Naive thymus-derived CD4-positive, alpha-beta T cell (primary cell): ENCODE measurements at places on chromosomes 2 and 18. TPM values are rescaled to one million over a fixed set of nuclear protein-coding genes. Genes with fewer than 3 reads are reported as not detected.

The PIEZO2 gene
- not detected for total RNA-seq

The GALNT14 gene
- total RNA-seq, result not detected in 2 replicates

The EEF1B2 gene
- 1,236 TPM for total RNA-seq

The C2orf66 gene
- not detected for total RNA-seq

The RAB6D gene
- not detected for total RNA-seq

The SERPINB7 gene
- total RNA-seq, result not detected

DNA sequence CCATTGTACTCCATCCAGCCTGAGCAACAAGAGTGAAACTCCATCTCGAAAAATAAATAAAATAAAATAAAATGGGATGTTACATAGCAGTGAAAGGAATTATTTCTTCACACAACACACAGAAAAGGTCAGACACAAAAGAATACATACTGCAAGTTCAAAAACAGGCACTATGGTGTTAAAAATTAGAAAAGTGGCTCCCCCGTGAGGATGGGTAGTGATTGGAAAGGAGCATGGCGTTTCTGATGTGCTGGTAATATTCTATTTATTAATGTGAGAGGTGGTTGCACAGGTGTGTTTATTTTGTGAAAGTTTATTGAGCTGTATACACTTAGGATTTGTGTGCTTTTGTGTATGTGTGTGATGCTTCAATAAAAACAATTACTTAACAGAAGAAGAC lies 22.9 kb upstream of the RAB10 start:
- DNase-seq, result no peak
- no peaks in the 10 kb centered on the region for H3K4me1 ChIP-seq
- no peaks in the 10 kb centered on the region for H3K36me3 ChIP-seq
- no peak overlapping the region for H3K27ac ChIP-seq

DNA sequence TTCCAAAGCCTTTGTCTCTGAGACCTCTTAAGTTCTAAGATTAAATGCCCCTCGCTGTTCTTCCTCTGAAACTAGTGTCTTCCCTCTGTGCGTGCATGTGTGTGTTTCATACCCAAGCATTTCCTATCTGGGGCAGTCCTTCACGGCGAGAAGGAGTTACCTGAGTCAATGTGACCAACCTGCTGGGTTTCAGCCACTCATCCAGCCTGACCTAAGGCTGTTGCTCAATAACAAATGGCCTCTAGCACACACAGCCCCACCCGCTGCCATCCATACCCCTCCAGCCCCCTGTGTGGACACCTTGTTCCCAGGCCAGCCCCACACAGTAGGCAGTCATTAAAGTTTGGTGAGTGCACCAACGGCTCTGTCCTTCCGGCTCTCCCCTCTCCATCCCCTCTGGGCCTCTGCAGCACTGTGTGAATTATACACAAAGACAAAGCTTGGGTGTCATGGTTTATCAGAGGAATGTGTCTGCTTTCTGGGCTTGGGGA lies 53.8 kb upstream of the FOSL2 start:
- no peak for DNase-seq
- H3K27ac ChIP-seq, result no peak overlapping the region
- H3K4me3 ChIP-seq, result no peak overlapping the region
- no peaks in the 10 kb centered on the region for H3K36me3 ChIP-seq
- no peaks in the 10 kb centered on the region for H3K27me3 ChIP-seq
- H3K4me1 ChIP-seq, result no peaks in the 10 kb centered on the region

DNA sequence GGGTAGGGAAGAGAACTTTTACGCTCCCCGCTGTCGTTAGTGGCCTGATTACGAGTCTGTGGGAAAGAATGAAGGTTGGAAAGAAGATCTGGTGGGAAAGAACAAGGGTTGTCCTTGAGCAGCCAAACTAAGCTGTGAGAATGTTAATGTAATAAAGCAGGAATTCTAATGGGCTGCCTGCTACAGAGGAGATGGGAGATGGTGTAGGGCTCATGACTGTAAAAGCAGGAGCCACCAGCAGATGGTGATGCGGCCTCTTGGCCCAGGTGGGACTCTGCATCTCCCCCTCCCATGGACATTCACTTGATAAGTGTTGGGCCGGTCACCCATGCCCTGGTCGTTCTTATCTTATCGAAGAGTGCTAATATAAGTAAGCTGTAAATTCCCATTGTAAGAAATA lies 150.0 kb downstream of the NEDD4L start:
- H3K36me3 ChIP-seq, result no peaks in the 10 kb centered on the region
- H3K4me1 ChIP-seq, result no peaks in the 10 kb centered on the region
- no peak overlapping the region for H3K27ac ChIP-seq
- H3K4me3 ChIP-seq, result no peak overlapping the region

DNA sequence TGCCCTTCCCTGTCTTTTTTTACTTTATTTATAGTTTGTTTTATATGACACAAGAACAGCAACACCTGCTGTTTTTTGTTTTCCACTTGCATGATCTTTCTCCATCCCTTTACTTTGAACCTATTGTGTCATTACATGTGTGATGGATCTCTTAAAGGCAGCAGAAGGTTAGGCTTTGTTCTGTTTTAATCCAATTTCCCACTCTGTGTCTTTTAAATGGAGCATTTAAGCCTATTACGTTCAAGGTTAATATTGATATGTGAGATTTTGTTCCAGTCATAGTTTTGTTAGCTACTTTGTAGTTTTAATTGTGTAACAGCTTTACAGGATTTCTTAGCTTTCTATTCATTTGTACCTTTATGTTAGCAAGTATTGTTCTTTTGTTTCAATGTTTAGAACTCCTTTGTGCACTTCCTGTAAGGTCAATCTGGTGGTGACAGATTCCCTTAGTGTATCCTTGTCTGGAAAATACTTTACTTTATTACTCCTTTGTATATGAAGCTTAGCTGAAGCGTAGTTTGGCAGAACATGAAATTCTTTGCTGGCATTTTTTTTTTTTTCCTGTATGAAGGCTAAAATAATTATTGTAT lies 1443.0 kb upstream of the LRRTM1 start:
- H3K36me3 ChIP-seq, result no peaks in the 10 kb centered on the region
- H3K27ac ChIP-seq, result no peak overlapping the region
- no peaks in the 10 kb centered on the region for H3K27me3 ChIP-seq
- H3K4me3 ChIP-seq, result no peak overlapping the region
- no peak for DNase-seq

DNA sequence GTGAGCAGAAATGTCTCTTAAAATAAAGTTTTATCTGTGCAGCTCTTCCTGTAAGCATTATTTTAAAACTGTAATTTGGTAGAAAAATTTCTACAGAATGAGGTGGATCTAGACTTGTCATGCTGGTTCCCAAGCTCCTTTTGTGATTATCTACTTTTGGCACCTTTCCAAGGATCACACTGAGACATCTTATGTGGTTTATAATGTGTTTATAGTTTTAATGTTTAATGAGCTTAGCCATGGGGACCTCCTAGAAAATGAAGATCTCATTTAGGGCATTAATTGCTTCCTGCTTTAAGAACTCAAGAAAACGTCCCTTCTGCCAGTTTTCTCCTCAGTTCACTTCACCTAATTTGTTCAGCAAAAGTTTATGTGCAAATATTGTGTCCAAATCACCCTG lies 468.4 kb downstream of the SUCLG1 start:
- H3K27me3 ChIP-seq, result no peaks in the 10 kb centered on the region
- H3K4me1 ChIP-seq, result no peaks in the 10 kb centered on the region
- no peak for DNase-seq
- no peak overlapping the region for H3K4me3 ChIP-seq
- H3K27ac ChIP-seq, result no peak overlapping the region

DNA sequence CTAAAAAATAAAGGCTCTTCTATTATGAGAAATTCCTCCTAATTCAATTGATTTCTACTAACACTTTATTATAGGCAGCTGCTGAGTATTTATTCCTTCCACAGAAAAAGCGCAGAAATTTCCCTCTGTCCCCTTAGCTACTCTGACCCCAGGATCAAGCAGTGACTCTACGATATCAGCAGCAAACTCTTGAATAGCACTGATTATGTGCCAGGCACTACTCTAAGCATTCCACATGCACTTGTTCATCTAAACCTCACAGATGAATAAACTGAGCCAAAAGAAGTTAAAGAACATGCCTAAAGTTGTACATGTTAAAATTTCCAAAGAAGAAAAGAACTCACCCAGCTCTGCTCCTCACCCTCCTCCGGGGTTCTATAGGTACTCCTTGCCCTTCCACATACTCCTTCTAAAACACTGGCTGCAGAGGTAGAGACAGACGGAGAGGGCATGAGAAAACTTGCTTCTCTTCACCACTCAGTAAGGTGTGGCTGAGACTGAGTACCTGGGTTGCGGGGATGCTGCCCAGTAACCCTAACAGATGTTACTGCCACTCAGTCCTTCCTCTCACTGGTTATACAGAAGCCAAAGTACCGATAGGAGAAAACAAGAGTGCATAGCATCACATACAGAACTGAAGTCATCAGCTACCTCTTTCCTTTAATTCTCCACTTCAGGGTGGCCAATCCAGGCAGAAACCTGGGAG lies 9.9 kb downstream of the C1D start:
- no peaks in the 10 kb centered on the region for H3K27me3 ChIP-seq
- H3K27ac ChIP-seq, result no peak overlapping the region
- no peaks in the 10 kb centered on the region for H3K4me1 ChIP-seq
- no peak overlapping the region for H3K4me3 ChIP-seq

DNA sequence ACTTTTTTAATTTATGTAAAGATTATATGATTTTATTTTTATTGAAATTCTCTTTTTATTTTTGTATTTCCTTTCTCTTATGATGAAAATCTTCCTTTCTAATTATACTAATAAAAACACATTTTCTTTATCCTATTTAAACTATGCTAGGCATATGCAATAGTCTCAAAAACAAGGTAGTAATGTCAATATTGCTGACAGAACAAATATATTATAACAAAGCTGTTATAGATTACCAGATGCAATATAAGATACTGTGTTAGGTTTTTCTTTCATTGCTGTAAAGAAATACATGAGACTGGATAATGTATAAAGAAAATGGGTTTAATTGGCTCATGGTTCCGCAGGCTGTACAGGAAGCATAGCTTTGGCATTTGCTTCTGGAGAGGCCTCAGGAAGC lies 631.2 kb upstream of the SOX11 start:
- H3K27ac ChIP-seq, result no peak overlapping the region
- no peak overlapping the region for H3K4me3 ChIP-seq
- DNase-seq, result no peak
- H3K36me3 ChIP-seq, result no peaks in the 10 kb centered on the region
- H3K27me3 ChIP-seq, result no peaks in the 10 kb centered on the region
- no peaks in the 10 kb centered on the region for H3K4me1 ChIP-seq

GRCh38 chr2:27727257-27727656 lies 44.3 kb upstream of the MRPL33 start:
- H3K4me3 ChIP-seq, result no peak overlapping the region
- DNase-seq, result no peak
- no peaks in the 10 kb centered on the region for H3K36me3 ChIP-seq
- no peak overlapping the region for H3K27ac ChIP-seq

DNA sequence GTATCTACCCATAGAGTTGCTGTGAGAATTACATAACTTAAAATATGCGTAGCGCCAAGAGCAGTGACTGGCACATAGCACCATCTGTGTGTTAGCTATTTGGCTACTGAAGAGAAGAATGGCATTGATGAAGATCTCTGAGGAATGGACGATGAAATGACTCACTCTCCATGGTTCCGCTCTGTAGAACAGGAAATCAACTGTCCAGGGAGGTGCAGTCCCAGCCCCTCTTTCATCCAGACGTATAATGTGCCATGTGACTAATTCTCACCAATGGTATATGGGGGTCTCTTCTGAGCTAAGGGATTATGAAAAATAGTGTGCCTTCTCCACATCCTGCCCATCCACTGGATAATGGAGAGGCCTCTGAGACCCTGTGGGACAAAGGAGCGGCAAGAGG lies 254.8 kb downstream of the CYP26B1 start:
- no peak overlapping the region for H3K27ac ChIP-seq
- H3K4me1 ChIP-seq, result no peaks in the 10 kb centered on the region
- no peaks in the 10 kb centered on the region for H3K27me3 ChIP-seq
- H3K4me3 ChIP-seq, result no peak overlapping the region

GRCh38 chr2:112601754-112602153 lies 17.3 kb downstream of the CHCHD5 start:
- no peak for DNase-seq
- H3K27me3 ChIP-seq, result no peaks in the 10 kb centered on the region
- no peak overlapping the region for H3K4me3 ChIP-seq
- H3K4me1 ChIP-seq, result no peaks in the 10 kb centered on the region
- no peak overlapping the region for H3K27ac ChIP-seq

DNA sequence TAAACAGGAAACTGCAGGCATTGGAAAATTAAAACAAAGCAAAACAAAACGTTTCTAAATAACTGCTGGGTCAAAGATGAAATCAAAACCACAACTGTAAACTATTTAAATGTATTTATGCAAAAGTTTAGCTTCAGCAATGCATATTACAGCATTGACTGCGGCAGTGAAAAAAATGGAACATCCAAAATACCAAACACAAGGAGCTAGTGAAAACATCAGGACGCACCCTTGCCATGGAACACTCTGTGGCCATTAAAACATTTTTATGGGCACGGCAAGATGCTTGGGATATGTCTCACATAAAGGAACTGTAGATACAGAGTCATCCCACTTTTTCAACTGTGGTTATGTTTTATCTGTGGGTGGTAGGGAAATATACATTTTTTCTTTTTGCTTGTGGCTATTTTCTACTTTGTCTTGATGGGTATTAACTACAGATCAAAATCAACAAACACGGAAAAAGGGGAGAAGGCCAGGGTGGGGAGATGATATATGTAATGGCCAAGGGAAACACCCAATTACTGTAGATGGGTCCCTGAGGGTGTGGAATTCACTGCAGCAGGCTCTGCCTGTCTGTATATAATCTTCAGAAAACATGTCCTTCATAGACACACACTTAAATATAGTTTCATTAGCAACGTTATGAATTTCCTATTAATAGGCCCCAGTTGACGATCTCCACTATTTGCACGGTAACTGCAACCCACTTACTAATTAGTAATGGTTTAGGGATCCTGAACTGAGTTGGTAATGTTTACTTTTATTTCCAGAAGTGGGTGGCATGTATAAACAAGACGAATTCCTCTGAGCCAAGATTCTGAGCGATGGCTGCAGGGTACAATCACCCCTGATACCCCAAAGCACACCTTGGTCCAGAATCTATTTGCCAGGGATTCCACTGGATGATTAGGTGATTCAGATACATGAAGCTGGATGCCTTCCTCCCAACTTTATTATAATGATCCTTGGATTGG lies 110.5 kb downstream of the ACKR3 start:
- DNase-seq, result no peak
- no peaks in the 10 kb centered on the region for H3K27me3 ChIP-seq
- H3K36me3 ChIP-seq, result no peaks in the 10 kb centered on the region
- no peak overlapping the region for H3K4me3 ChIP-seq
- H3K27ac ChIP-seq, result no peak overlapping the region
- H3K4me1 ChIP-seq, result no peaks in the 10 kb centered on the region

DNA sequence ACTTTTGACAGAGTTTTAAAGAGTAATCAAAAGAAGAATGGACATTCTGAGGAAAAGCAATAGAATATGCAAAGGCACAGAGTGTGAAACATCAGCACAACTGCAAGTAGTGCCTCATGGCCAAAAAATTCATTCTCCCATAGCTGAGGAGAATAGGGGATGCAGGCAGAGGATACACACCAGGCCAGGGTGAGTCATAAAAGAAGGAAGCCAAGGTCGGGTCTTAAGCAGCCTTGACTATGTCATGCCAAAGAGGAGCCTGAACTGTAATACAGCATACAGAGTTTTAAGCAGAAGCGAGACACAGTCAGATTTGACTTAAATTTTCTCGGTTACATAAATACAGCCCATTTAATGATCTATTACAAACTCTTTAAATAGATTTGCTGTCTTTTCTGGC lies 165.0 kb downstream of the LNPK start:
- no peak overlapping the region for H3K4me3 ChIP-seq
- no peaks in the 10 kb centered on the region for H3K27me3 ChIP-seq
- no peak for DNase-seq
- H3K27ac ChIP-seq, result no peak overlapping the region
- no peaks in the 10 kb centered on the region for H3K36me3 ChIP-seq
- H3K4me1 ChIP-seq, result no peaks in the 10 kb centered on the region

GRCh38 chr2:66581339-66582103 lies 146.6 kb downstream of the MEIS1 start:
- no peak overlapping the region for H3K27ac ChIP-seq
- H3K4me1 ChIP-seq, result no peaks in the 10 kb centered on the region
- H3K36me3 ChIP-seq, result no peaks in the 10 kb centered on the region
- no peak for DNase-seq
- H3K4me3 ChIP-seq, result no peak overlapping the region
